Stimulated activated CD8-positive, alpha-beta memory T cell treated with anti-CD3 and anti-CD28 coated beads, Interleukin-15, amount 100 ng/mL, for 4 hours (primary cell): ENCODE measurements at places on chromosomes 6 and 20.

GRCh38 chr20:3312940-3313682 lies 74.1 kb upstream of the SLC4A11 start:
- no peak for DNase-seq

DNA sequence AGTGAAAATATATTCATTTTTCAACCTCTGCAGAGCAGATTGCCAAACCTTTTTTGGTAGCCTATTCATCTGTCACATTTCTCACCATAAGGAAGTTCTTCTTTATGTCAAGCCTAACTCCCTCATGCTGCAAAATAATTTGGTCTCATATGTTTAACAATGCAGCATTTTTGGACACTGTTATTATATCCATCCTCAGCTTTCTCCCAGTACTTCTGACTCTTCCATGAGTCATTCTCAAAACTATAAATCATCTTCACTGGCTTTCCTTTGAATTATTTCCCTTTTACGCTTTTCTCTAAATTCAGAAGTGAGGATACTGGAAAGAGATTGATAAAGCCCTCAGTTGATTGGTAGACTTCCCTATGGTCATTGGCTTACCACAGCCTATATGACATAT lies 192.2 kb downstream of the TPBG start:
- DNase-seq: no peak

- no peak for DNase-seq
These were observed 70.1 kb downstream of the RAMACL start for GRCh38 chr6:166516251-166516884.

DNA sequence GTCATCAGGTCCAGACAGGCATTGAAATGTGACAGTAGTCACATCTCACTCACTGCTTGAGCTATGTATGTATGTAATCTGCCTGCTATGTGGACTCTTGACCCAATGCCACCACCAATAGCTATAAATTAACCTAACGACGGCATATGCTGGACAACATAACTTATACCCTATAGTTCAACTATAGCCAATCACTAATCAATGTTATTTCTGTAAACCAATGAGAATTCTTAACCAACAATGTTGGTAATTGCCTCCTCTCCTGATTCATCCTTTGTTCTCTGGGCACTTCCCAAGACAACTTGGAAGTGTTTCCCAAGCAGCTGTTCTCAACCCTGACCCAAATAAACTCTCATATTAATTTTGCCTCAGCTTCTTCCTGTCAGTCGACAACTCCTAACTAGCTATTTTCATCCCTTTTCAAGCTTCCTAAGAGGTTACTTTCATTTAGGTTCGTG lies 24.1 kb upstream of the SERPINB1 start:
- DNase-seq: no peak

GRCh38 chr6:25649611-25650010 lies 2.4 kb upstream of the SCGN start:
- no peak for DNase-seq
